ENCODE measurements at places on chromosomes 6 and 20. TPM values are rescaled to one million over a fixed set of nuclear protein-coding genes. Genes with fewer than 3 reads are reported as not detected.

The SRPK1 gene
- total RNA-seq: 56.6 TPM

The RMND1 gene
- total RNA-seq: 48.9 TPM

The SF3B5 gene
- total RNA-seq: 72.0 TPM

The LATS1 gene
- total RNA-seq: 11.1 TPM

The KIF6 gene
- 0.44 TPM for total RNA-seq

The COL9A1 gene
- total RNA-seq: not detected

The TEAD3 gene
- 13.5 TPM for total RNA-seq

The CST7 gene
- total RNA-seq: not detected

The RHAG gene
- not detected for total RNA-seq

The SCRT2 gene
- total RNA-seq: not detected

The KHDRBS2 gene
- not detected for total RNA-seq

The CLDN20 gene
- total RNA-seq: not detected

The FAM8A1 gene
- 25.0 TPM for total RNA-seq

The MSH5 gene
- 15.9 TPM for total RNA-seq

The FAM229B gene
- 14.4 TPM for total RNA-seq

The TREM2 gene
- total RNA-seq: 0.44 TPM

The C20orf96 gene
- total RNA-seq: 7.9 TPM

The CLPSL2 gene
- not detected for total RNA-seq

The OR2J3 gene
- not detected for total RNA-seq

The HSPA1A gene
- 168 TPM for total RNA-seq

The KCNQ2 gene
- total RNA-seq: not detected

The FRMD1 gene
- not detected for total RNA-seq

The MYLK4 gene
- 0.44 TPM for total RNA-seq

The SMOC2 gene
- total RNA-seq: not detected

The PRIM2 gene
- total RNA-seq: 37.7 TPM

The MAVS gene
- total RNA-seq: 31.3 TPM

The C20orf202 gene
- under 0.01 TPM for total RNA-seq
